ENCODE measurements at places on chromosomes 5 and 9.

DNA sequence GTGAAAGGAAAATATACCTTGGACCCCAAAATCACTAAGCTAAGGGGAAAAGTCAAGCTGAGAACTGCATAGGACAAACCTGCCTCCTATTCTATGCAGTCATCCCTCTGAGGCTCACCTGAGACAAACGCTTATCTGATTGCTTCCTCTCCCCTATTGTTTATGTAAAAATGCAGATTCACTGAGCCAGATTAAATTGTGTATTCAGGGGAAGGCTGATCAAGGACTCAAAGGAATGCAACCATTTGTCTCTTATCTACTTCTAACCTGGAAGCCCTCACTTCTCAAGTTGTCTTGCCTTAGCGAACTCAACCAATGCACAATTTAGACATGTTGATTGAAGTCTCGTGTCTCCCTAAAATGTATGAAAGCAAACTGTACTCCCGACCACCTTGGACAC lies 13.3 kb downstream of the SPARC start:
- DNase-seq, result no peak

GRCh38 chr9:107597743-107598217 lies 108.2 kb upstream of the KLF4 start:
- DNase-seq, result no peak

DNA sequence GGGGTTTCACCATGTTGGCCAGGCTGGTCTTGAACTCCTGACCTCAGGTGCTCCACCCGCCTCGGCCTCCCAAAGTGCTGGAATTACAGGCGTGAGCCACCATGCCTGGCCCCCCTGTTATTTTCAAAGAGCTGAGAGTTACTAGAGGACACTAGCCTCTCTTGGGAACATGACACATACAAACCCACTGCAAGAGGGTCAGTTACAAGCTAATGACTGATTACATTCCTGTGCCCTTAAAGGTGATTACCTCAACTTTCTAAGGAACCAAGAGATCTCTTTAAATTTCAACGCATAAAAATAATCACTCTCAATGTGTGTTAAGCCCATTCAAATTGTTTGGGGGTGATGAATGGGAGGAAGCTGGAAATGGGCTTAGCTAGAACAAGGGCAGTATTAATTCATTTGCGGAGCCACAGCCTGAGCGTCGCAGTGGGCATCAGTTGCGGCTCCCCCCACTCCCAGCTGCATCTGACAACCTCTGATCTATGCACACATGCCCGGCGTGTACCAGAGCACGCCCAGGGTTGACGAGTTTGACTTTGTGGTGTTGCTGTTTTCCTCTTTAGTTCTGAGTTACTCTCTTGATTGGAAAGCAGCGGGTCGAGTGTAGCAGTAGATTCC lies 146.9 kb downstream of the GOLPH3 start:
- DNase-seq, result peak; percentile 29

GRCh38 chr5:36886791-36887190 lies 10.2 kb downstream of the NIPBL start:
- no peak for DNase-seq

- DNase-seq, result peak; percentile 95
These were observed 85.0 kb downstream of the STK10 start for GRCh38 chr5:172102913-172103626.

- no peak for DNase-seq
These were observed 109.4 kb upstream of the LMX1B start for GRCh38 chr9:126504086-126504976.

- DNase-seq, result peak; percentile 82
These were observed 3.7 kb downstream of the ECSCR start for GRCh38 chr5:139458580-139459407.

DNA sequence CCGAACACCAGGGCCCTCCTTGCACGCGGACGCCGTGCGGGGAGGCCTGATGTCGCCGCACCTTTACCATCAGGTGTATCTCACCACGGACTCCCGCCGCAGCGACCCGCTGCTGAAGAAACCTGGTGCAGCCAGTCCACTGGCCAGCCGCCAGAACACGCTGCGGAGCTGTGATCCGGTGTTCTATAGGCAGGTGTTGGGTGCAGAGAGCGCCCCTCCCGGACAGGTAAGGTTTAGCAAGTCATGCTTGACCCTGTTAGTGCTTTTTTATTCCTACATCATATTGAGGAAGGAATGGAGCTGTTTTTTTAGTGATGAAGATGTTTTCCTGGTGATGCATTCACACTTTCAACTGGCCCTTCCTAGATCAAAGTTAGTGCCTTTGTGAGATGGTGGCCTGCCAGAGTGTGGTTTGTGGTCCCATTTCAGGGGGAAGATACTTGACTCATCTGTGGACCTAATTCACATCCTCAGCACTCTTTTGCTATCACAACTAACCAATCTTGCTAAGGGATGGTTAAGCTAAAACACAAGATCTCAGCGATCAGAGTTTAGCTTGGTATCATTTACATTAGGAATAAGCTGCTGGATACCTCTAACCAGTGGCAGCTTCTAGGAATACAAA lies 2.7 kb downstream of the PCDHGC3 start:
- DNase-seq, result peak; percentile 56

GRCh38 chr9:72309364-72310133 lies 55.5 kb downstream of the ZFAND5 start:
- DNase-seq, result no peak

GRCh38 chr5:35063414-35063813 lies 15.7 kb upstream of the AGXT2 start:
- DNase-seq, result peak; percentile 59

- DNase-seq, result no peak
These were observed 283.6 kb upstream of the SGCD start for GRCh38 chr5:156043351-156043750.

- no peak for DNase-seq
These were observed 218.9 kb downstream of the TMEM161B start for GRCh38 chr5:88049737-88050136.

GRCh38 chr5:157100140-157100679 lies 8.6 kb downstream of the HAVCR2 start:
- DNase-seq, result peak; percentile 61

- DNase-seq, result peak; percentile 71
These were observed 13.6 kb upstream of the GM2A start for GRCh38 chr5:151239237-151239861.

- DNase-seq, result peak; percentile 85
These were observed 304.6 kb downstream of the ACTL7B start for GRCh38 chr9:108551030-108551841.

DNA sequence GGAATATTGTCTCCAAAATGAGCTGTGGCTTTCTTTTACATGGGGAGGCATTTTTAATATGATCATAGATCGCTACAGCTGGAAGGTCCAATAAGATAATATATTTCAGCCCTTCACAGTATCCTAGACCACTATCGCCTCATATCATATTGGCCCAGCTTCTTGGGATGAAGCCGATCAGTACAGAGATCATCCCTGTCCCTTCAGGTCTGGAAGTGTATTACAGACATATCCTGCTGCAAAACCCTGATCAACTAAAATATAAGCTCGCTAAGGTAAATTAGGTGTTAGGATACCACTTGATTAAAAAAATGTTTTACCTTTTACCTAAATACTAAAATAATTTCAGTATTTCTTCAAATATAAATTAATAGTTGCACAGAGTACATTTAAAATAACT lies 41.7 kb downstream of the JAKMIP2 start:
- no peak for DNase-seq

DNA sequence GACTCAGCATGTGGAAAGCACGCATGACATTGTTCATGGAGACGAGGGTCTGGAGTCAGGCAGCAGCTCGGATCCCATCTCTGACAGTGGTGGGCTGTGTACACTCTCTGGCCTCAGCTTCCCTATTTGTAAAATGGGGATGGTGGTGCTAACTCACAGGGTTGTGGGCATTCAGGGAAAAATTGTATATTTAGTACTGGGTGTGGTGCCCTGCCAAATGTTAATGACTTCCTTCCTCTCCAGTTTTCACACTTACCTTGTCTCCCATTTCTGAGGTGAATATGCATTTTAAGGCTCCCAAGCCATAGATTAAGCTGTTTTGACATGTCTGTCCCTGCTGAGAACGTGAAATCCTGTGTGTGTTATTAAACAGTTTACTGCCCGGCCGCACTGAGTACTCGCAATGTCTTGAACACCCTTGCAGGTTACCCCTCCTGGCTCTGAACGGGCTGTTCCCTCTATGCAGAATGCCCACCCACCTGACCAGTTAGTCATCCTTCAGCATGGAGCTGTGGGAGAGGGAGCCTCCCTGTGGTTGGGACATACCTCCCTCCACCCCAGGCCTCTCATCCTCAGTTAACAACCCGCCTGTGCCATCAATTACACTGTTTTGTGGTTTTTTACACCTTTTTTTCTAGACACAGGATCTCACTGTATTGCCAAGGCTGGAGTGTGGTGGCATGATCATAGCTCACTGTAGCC lies 25.8 kb downstream of the TJP2 start:
- no peak for DNase-seq

DNA sequence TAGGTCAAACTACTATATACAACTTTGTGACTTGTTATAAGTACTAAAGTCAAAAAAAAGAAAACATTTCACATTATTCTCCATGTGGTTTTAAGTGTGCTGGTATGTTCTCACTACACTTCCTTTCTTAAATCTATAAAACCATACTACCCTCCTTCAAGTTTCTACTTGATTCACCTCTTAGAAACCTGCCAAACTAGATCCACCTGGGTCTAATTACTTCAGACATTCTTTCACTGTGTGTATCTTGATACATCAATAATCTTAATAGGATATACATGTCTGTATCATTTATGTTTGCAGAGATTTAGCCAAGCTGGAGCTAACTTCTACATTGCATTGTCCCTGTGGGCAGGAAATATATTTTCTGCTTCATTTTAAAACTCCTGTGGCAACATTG lies 1012.6 kb downstream of the EFNA5 start:
- DNase-seq, result no peak

DNA sequence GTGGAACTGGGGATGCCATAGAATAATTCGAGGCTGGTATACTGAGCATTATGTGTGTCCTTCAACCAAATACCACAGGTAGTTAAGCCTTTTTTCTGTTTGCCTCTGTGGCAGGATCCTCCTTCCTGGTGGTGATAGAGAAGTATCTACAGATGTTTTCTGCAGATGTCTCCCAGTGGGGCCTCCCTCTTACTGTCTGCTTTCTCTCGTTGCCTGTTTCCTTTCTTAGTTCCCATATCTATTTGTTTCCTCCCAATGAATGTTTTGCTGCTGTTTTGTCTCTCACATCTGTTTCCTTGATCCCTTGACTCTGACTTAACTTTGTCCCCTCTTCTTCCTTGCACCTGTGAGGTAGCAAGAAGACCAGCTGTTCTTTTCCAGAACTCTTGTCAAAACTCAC lies 130.9 kb upstream of the NUDT12 start:
- DNase-seq, result no peak

DNA sequence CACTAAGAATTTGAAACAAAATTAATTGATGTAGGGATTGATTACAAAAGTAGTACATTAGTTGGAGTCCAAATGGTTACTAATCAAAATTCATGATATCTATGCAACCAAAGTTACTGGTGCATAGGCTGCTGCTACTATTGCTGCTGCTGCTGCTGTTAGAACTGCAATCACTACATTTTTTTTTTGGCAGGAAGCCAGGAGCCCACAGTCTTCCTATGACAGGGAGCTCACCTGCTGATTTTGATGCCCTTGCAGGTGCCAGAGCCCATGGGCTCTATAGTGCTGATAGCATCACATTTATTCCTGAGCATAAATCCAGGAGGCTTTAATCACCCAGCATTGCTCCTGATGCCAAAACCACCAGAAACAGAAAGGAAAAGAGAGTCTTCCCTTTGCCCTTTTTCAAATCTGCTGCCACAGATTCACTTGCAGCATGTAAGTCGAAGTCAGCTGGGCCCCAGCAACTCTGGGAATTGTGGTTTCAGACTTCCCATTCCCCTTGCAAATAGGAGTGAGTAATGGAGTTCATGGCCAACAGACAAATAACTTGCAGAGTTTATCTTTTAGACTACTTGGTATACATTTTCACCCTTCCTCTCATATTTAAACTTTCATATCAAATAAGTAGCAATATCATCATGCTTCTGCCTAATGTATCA lies 17.6 kb downstream of the SLCO6A1 start:
- no peak for DNase-seq

DNA sequence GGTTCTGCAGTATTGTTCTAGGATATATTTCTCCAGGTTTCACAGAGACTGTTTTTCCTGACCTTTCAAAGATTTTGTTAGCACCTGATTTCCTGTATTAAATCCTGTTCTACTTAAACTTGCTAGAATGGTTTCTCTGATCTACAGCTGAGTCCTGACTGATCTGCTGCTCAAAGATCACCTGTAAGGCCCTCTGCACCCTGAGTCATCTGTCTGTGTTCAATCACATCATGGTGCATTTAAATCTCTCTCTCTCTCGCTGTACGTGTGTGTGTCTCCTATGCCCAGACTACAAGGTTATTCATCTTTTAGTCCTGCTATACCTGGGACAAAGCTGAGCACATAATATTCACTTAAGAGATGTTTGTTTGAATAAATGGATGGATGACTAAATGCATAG lies 13.3 kb upstream of the C5orf63 start:
- DNase-seq, result no peak

DNA sequence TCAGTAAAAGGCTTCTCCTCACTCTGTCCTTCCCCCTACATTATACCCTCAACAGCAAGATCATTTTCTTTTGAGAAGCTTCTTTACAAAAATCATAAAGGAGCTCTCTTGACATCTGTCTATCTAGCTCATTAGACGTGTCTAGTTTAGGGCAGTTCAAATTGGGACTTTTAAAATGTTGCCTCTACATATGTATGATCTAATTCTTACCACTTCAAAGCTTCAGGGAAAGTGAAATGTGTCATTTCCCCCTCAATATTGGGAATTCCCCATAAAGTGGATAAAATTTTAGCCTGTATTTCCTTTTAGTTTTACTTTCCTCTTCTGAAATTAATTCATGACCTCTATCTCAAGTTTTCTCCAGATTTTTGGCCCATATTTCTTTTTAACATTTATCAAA lies 323.7 kb downstream of the ARRDC3 start:
- no peak for DNase-seq

- DNase-seq, result no peak
These were observed 152.1 kb upstream of the GRAMD2B start for GRCh38 chr5:126271141-126271540.

- peak; percentile 8 for DNase-seq
These were observed 378 bp downstream of the DROSHA start for GRCh38 chr5:31531543-31531887.

GRCh38 chr5:38905516-38905915 lies 59.7 kb downstream of the OSMR start:
- DNase-seq, result no peak

- DNase-seq, result no peak
These were observed 42.3 kb downstream of the TGFBR1 start for GRCh38 chr9:99147177-99147576.

DNA sequence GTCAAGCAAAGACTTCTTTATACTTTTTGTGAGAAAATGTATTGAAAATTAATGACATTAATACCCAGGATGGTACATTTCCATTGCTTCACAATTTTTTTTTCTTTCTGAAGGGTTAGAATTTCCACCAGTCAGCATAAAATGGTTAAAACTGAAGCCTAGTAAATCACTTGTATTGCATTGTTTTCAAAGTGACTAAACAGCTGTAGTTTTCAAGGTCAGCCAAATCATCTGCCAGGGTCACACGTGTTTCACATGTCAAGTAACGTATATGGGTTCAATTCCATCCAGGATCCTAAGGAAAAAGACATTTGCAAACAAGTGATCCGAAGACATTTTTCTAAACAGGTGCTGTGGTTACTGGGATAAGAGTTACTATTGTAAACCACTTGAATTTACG lies 574.2 kb downstream of the RAB3C start:
- no peak for DNase-seq
